Activated CD8-positive, alpha-beta memory T cell treated with anti-CD3 and anti-CD28 coated beads, Interleukin-2, amount 50 U/mL, for 48 hours (primary cell): ENCODE measurements at places on chromosomes 16 and 17.

GRCh38 chr17:58285422-58285810 lies 4.7 kb upstream of the MPO start:
- no peak for DNase-seq

- DNase-seq, result no peak
Measured at GRCh38 chr16:4085405-4085970, 30.8 kb downstream of the ADCY9 start.

DNA sequence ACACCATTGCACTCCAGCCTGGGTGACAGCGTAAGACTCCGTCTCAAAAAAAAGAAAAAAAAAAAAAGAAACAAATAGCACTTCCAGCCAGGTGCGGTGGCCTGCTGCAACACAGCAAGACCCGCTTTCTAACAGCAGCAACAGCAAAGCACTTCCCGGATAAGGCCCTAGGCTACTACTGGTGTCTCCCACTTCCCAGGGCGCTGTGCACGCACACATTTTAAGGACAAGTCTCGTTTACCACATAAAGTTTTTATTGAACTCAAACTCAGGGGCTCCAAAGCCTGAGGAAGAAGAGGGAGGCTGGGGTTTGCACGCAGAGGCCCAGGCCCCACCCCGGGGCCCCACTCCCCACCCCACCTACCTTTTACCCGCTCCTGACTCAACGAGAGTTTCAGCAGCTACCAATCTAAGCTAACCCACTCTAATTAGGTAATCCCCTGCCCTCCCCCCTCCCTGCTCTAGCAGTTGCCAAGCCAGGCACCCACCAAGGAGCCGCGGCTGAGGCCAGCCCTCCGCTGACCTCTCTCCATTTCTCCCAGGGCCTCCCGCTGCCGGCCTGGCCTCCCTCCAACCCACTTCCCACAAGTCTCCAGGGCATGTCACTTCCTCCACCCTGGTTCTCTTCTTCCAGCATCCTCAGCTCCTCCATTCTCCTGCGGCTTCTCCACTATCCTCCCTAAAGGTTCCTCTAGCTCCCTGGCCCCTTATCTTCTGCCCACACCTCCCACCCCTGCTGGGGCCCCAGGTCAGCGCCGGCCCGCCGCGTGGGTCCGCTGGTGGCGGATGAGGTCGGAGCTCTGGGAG lies 2.4 kb downstream of the ZNF768 start:
- DNase-seq, result no peak

GRCh38 chr16:66265048-66265415 lies 101.5 kb upstream of the CDH5 start:
- DNase-seq, result peak; percentile 30

- DNase-seq, result no peak
Measured at GRCh38 chr17:53470626-53471025, 352.1 kb upstream of the KIF2B start.

DNA sequence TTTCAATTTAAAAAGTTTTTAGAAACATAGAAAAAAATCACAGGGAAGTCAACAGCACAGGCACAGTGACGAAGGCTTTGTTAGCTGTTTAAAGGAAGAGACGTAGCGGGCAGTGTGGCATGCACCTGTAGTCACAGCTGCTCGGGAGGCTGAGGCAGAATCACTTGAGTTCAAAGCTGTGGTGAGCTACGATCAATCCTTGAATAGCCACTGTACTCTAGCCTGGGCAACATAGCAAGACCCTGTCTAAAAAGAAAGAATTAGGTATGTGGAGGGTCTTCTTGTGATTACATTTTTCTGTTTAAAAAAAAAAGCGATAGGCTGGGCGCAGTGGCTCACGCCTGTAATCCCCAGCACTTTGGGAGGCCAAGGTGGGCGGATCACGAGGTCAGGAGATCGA lies 50.1 kb downstream of the FOXK2 start:
- DNase-seq, result no peak

DNA sequence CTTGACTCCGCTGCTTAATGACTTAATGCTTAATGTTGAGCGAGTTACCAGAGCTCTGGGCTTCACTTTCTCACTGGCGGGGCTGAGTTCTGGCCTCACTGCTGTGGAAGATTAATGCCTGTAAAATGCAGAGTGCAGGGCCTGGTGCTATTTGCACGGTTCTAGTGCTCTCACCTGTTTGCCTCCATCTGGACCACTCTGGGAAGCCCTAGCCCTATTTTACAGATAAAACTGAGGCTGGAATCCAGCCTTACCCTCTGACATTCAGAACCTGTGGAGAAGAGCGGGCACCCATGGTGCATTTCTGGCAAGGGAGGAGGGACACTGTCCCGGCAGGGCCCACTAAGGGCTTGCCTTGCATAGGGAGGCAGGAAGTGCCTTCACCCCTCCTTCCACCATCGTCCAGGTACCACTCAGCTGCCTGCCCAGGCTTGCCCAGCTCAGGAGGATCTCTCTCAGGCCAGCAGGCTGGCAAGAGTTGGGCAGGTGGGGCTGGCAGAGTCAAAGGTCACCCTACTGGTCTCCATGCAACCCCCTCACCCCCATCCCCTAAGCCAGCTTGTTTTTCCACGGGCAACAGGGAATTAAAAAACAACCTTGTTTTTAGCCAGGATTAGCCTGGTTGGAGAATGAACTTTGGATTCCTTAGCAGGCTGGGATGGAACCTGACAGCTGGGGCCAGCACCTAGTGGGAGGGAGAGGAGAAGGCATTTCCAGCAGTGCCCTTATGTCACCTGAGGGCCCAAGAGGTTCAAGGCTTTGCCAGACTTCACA lies 4.1 kb upstream of the UBALD1 start:
- no peak for DNase-seq

DNA sequence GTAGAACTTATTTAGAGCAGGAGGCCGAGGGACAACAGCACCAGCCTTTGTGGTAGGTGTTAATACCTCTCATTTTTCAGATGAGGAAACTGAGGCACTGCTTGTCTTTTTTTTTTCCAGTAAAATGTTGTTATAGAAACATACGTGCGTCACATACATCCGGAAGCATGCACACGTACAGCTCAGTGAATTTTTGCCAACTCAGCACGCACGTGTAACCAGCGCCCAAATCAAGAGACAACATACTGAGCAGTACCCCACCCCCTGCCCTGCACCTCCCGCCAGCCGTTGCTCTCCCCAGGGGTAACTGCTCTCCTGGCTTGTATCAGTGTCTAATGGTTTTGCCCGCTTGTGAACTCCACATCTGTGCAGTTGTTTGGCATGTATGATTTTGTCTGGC lies 92.0 kb downstream of the CMIP start:
- DNase-seq, result no peak
